NCI-H345 (cell line): ENCODE measurements at places on chromosomes 2 and 18.

- no peak for DNase-seq
Observed at GRCh38 chr2:15834381-15835031, 105.8 kb upstream of the MYCN start.

DNA sequence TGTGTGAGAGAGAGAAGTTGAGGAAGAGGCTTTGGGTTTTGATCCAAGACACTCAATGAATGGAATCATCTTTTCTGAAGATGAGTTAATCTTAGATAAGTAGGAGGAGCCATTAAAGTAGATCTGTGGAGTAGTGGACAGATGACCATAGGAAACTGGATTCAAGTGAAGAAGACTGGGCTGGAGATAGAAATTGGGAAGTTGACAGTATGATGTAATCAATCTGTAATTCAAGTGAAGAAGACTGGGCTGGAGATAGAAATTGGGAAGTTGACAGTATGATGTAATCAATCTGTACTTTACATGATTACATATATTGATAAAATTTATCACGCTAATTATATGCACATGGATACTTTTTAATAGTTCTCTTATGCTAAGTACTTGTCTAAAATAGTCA is 92.8 kb downstream of the PHLPP1 start:
- no peak for DNase-seq

DNA sequence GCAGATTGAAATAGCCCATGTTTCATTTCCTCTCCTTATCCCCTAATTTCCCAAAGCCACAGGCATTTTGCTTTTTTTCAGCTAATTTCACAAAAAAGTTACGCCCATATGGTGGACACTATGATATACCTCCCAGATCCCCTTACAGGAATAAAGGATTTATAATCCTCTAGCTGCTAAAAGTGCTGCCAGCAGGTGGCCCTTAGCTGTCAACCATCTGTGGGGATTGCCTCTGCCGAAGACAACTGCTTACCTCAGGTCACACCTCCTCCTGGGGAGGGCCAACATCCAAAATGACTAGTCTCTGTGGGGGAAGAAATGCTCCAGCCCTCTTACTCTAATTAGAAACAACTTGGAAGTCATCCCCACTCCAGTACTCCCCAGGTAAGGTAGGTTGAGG is 61.0 kb upstream of the EPB41L3 start:
- no peak for DNase-seq

DNA sequence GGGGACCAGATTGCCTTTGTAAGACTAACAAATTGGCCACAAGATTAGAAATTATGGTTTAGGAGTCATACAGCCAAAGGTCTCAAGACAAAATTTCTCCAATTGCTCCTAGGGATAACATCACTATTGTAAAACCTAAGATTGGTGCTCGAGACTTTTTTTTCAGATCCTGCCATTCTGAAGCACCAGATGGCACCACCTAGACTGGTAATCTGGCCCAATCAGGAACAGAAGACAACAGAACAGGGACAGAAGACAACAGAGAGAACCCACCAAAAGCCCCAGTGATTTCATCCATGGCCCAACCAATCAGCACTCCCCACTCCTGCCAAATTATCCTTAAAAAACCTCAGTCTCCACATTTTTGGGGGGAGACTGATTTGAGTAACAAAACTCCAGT is 66.8 kb downstream of the LINC00305 start:
- DNase-seq = no peak

GRCh38 chr2:226336283-226336682 is 463.3 kb downstream of the IRS1 start:
- DNase-seq = no peak

- no peak for DNase-seq
Observed at GRCh38 chr18:339200-339599, 71.4 kb upstream of the THOC1 start.

- no peak for DNase-seq
Observed at GRCh38 chr2:64221935-64222334, 77.7 kb upstream of the PELI1 start.
